Stimulated activated CD4-positive, alpha-beta T cell treated with anti-CD3 and anti-CD28 coated beads, Interleukin-4, amount 100 ng/mL, for 24 hours (primary cell): ENCODE measurements at places on chromosomes 3 and 15.

DNA sequence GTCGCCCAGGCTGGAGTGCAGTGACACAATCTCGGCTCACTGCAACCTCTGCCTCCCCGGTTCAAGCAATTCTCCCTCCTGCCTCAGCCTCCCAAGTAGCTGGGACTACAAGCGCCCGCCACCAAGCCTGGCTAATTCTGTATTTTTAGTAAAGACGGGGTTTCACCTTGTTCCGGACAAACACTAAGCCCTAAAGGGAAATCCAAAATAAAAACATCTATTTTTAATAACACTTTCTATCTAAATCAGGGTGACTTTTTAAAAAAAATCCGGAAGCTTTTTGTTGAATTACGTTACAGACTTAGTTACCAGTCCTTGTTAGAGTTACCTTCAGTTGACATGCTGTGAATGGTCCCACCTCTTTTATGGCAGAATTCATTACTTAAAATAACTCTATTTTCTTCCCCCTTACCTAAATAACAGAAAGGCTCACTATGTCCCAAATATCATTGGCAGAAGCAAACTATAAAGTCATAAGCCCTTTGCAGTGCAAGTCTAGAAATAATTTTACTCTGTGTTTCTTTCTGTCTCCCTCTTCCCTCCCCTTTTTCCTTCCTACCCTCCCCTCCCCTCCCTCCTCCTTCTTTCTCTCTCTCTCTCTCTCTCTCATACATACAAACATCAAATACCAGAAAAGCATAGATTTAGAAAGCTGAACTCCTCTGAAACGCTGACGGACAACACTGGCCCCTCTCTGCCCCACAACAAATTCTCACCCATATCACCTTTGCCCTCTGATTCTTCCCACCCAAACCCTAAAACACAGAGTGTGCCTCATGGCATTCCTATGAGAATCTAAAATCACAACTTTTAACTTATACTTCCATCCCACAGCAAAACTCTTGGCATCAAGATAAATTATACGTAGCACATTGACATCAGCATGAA, 18.3 kb downstream of the THBS1 start:
- DNase-seq = no peak

DNA sequence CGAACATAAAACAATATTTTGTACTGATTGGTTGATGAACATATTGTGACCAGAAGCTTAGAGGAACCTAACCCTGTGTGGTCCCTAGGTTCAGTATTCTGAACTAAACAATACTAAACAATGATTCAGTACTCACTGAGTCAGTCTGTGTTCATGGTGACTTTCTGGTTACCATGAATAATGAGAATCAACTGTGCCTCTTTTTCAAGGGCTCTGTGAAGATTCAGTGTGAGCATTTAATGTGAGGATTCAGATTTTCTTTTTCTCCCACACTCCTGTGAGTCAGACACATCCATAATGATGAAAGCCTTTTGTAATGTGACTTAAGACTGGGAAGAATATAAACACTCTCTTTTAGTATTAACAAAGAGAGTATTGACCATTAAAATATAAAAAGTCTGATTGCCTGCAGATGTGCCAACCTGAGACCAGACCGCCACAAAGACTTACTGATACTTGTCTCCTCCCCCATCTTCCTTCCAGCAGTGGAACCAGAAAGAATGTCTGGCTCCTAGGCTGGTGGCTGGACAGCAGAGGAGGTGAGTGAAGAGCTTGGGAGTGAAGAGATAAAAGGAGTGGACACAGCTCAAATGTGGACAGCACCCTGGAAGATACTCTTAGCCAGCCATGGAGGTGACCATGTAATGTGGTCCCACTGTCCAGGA, 17.6 kb upstream of the ACTL6A start:
- DNase-seq = no peak

DNA sequence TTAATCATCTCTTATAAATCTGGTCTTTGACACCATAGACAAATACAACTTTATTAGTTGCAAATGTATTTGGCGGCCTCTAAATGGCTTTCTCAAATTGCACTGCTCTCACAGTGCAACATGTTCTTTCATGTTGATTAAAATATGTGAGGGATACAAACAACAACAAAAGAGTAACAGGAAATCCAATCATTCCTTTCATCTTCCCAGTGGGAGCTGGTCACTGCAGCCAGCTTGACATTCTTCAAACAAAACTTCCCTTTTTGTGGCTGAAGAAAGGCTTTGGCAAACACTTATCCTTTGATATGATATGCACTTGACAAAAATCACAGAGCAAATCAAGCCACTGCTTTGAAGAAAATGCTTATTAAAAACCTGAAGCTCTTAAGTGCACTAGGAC, 973.6 kb downstream of the EPHA3 start:
- no peak for DNase-seq

DNA sequence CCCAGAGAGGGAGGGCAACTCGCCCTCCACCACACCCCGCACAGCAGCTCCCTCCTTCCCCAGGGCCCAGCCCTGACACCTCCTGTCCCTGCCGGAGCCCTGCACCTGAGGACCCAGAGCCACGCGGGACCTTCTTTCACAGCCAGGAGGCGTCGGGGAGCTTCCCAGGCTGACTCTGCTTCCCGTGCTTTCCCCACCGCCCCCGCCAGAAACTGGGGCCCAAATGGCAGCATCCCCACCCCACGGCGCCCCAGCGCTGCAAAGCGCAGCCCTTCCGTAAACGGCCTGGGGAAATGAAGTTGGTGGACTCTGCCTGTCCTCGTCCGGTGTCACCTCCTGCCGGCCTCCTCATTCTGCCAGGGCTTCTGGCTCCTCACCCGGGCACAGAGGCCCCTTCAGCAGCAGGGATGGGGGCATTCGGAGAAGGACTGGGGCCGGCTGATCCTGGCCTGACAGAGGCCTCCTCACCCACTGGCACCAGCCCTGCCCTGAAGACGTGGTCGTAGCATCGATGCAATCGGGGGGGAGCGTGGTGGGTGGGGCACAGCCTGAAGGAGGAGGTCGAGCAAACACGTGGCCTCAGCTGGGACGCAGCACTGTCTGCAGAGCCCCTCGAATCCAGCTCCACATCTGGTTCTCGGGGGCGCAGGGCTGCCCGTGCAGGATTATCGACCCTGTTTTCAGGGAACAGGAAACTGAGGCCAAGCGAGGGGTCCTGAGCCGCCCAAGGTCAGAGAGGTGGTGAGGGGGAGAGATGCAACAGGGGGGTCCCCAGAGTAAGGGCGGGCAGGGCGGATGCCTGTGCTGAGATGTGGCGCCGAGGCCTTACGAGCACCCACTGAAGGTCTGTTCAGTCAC, 235.4 kb downstream of the XXYLT1 start:
- no peak for DNase-seq

GRCh38 chr3:149813367-149814281, 609 bp downstream of the RNF13 start:
- DNase-seq = peak; percentile 13

DNA sequence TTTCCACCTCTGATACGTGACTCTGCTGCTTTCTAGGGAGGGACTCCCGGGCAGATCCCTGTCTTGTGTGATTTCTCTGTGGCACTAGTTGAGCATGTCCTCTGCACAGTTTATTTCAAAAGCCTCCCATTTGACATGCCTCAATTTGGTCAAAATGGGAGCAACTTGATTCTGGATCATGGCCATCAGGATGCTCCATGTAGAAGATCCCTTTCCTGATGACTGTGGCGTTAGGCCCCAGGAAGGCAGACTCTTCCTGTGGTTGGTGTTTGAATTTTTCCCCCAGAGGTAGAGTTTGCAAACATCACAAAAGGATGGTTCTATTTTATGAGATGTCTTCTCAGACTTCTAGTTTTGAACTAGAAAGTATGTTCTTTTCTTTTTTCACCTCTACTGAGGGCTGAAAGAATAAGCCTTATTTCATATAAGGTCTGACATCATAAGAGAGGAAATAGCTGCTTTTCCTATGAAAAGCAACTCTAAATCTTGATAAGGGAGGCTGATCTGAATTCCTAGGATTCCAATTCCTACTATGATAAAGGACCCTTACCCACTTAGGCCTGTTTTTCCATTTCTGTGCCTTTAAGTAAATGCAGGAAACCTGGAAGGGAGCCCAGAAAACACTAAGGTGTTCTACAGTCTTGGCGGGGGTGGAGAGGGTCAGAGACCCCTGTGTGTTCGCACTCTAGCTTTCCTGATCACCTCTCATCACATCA, 243.8 kb upstream of the CHRM5 start:
- DNase-seq = no peak

- DNase-seq = no peak
These were observed 348.5 kb upstream of the PROK2 start for GRCh38 chr3:72133329-72134011.

GRCh38 chr3:152519376-152519775, 250.6 kb downstream of the MBNL1 start:
- no peak for DNase-seq

DNA sequence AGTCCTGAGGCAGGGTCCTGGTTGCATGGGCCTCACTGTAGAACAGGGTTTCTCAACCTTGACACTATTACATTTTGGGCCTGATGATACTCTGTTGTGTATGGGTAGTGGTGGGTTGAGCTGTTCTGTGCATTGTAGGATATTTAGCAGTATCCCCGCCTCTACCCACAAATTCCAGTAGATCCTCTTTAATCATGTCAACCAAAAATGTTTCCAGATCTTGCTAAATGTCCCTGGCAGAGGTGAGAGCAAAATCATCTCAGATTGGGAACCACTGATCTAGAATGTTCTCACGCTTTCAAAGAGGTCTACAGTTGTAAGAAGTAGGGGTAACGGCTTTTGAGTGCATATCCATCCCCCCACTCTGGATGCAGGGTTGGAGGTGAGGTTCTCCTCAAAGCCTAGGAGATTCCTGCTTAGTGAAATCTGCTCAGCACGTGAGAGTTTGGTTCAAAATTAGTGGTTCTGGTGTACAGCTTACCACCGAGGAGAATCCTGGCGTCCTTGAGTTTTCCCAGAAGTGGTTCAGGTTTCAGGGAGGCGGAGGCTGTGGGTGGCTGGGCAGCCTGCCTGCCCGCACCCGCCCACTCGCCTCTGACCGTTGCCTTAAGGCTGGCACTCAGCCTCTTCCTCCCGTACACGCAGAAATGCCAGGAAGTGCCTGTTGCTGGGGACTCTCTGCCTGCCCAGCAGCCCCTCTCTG, 5.3 kb downstream of the ACVR2B start:
- no peak for DNase-seq

DNA sequence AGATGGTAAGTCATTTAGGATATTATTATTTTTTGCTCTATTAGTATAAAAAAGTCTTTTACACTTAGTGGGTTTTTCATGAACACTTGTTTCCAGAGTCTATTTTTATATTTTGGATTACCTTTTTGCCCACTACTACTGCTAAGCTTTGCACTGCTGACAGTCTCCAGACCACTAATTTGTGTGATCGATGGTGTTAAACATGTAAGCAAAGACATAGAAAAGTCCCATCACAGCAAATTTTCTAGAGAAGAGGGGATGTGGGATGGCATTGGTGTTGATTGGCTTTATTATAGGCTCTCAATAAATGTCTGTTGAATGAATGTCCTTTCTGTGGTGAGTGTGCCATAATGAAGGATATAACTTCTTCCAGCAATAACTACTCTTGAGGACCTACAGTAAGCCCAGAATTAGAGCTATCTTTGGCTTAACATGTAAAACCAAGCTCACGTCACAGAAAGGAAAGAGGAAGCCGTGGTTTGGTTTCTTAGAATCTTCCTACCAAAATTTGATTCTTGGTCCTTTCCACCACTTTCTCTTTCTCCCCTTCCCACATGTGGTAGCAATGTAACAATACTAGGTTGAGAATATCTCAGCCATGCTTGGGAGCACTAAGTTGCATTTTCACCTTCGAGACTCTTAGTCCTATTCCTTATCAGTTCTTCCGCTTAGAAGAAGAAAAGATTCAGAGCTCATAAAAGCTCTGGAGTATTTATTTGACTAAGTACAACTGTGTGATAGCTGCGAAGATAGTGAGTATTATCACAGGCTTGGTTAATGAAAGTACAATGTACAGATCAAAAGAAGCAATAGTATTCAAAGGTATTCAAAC, 90.6 kb upstream of the UMPS start:
- DNase-seq = peak; percentile 21

DNA sequence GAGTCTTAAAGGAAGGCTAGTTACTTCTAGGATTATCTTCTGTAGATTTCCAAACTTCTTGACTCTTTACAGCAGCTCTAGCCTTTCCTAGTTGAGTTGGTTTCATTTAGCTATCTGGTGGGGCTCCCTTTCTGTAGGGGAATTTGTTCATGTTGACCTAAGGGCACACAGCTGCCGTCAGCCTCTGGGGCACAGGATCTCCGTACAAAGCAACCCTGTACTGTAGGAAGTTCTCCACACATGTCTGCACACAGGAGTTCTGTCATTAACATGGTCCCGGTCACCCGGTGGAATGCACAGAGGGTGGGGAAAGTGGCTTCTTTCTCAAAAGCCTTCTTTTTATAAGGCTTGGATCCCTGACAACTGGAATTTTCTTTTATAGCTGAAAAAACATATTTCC, 88.7 kb upstream of the TNIK start:
- DNase-seq = no peak

DNA sequence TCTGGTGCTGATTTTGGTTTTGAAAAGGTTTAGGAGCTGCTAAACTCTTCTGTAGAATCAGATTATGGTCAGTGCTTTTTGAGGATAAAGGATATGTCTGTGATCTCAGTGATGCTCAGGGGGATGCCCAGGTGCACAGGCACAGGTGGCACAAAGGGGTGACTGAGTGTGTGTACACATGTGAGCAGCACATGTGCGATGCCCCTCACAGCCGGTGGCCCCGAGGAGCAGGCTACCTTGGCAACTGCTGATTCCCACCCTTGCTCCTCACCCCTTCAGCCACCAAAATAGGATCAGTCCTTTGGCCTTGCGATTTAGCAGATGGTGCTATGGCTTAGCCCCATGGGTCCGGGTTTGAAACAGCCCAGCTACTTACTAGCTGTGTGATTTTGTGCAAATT, 51.1 kb downstream of the POMGNT2 start:
- DNase-seq = no peak

DNA sequence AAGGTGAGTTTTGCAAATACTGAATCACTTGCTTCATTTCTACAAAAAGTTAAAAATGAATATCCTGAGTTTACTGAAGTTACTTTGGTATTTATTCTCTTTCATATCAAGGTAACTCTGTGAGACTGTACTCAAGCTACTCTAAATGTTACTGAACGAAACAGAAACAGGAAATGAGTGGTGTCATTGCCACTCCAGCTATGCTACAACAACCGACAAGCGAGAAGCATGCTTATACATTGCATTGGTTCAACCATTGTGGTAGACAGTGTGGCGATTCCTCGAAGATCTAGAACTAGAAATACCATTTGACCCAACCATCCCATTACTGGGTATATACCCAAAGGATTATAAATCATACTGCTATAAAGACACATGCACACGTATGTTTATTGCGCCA, 313.2 kb upstream of the THBS1 start:
- no peak for DNase-seq

- DNase-seq = no peak
These were observed 146.6 kb upstream of the PEX5L start for GRCh38 chr3:180183346-180183745.

DNA sequence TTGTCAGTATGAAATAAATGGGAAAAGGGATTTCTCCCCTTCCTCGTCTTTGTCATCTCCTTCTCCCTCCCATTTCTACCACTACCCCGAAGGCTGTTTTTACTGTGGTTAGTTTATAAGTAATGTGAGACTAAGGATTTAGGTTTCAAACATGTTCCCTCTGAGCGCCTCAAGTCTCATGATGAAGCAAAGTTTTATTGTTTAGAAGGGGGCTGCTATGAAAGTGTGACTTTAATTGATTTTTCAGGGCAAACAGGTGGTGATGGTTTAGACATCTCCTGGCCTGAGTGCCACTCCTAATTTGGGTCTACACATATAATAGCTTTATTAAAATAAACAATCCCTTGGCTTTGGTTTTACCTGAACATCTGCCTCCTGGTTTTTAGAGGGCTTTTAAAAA, 185.5 kb downstream of the MCTP2 start:
- DNase-seq = no peak

- no peak for DNase-seq
These were observed 210.7 kb upstream of the TRIM42 start for GRCh38 chr3:140467104-140467577.
